ENCODE measurements at places on chromosomes 1 and 21.

DNA sequence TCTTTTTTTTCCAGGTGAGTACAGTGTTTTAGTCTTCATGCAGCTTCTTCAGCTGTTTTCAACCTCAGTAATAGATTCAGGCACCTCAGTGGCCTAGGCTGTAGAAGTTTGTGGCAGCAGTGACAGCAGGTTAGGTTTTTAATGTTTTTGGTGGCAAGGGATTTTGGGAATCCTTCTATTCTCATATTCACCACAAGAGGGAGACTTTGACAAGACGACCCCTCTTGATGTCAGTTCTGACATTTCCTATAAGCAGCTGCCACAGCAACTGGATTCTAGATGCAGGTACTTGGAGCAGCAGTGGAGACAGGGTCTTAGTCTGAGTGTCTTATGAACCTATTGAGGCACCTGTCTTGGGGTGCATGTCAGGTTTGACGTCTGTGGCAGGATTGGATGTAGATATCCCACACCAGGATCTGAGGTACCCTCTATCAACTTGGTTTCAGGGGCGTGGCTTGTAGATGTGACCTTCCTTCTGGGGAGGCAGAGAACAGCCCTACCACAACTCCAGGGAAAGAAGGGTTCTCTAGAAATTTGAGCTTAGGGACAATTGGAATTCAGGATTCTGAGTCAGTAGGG is 1104.2 kb upstream of the TMPRSS15 start:
- peak; percentile 1 for DNase-seq

- no peak for DNase-seq
These were observed 93.0 kb downstream of the ENAH start for GRCh38 chr1:225559902-225560301.

GRCh38 chr1:98327220-98327861 is 334.2 kb upstream of the SNX7 start:
- peak; percentile 85 for DNase-seq

DNA sequence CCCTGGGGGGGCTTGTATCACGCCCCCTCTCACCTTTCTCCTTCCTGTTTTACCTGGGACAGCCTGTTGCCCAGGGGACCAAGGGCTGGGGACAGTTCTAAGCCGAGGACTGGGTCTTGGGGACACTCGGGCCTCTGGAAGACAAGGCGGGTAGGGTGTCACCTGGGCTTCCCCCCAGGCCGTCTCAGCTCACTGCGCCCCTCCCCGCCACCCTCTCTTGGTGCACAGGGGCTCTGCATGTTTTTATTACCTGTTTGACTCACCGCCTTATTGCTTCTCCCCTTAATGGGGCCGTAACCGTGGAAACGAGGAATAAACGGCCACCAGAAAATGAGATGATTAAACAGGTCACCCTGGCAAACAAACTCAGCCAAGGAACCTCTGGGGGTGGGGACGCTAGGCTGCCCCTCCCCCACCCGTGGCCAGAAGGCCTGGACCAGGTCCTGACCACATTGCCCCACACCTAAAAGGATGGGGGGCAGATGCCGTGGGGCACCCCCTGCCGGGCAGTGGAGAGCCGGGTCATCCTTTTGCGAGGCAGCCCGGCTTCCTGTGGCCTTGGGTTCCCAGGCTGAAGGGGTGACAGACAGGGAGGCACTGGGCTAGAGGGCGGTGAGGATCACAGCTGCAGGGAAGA is 109.9 kb downstream of the CASZ1 start:
- no peak for DNase-seq

- peak; percentile 8 for DNase-seq
These were observed 22.6 kb downstream of the FMO5 start for GRCh38 chr1:147202576-147202975.
